Common myeloid progenitor, CD34-positive (primary cell): ENCODE measurements at places on chromosomes 7 and 10.

DNA sequence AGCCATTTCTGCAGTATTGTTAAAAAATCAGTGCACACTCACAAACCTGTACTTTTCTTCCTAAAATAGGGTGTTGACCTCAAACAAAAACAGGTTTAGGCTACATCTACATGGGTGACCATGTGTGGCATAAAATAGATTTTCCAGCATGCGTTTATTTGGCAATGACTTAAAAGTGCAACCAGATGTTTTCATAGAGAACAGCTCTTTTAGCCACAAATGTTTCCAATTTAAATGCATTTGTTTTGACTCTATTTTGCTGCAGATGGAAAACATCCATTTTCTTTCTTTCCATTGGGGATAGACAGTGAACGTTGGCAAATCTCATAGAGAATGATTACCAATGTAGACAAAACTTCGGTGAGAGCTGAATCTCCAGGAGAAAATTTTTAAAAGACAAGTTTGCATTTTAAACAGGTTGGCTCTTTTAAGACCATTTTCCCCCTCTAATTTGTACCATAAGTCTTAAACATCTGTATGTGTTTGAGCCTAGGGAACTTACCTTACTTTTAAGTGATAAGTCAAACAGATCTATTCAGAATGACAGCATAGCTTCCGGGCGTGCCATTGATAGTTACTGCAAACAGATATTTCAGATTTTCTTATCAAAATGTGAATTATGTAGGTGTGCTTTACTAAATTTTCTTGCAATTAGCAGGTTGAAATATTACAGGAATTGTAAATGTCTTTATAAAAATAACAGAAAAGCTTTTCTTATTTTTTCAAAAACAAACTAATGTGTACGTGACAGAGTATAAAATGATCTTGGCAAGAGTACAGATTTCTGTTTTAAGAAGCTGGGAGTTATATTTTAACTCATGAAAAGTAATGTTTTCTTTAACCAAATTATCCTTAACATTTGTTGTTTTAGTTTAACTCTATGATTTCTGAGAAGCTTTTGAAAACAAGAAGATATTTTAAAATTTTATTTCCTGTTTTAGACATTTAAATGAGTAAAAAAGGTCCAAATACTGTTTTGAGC, 144.9 kb downstream of the HGF start:
- no peak for DNase-seq

- no peak for DNase-seq
These were observed 34.7 kb upstream of the C10orf71 start for GRCh38 chr10:49264177-49264677.

DNA sequence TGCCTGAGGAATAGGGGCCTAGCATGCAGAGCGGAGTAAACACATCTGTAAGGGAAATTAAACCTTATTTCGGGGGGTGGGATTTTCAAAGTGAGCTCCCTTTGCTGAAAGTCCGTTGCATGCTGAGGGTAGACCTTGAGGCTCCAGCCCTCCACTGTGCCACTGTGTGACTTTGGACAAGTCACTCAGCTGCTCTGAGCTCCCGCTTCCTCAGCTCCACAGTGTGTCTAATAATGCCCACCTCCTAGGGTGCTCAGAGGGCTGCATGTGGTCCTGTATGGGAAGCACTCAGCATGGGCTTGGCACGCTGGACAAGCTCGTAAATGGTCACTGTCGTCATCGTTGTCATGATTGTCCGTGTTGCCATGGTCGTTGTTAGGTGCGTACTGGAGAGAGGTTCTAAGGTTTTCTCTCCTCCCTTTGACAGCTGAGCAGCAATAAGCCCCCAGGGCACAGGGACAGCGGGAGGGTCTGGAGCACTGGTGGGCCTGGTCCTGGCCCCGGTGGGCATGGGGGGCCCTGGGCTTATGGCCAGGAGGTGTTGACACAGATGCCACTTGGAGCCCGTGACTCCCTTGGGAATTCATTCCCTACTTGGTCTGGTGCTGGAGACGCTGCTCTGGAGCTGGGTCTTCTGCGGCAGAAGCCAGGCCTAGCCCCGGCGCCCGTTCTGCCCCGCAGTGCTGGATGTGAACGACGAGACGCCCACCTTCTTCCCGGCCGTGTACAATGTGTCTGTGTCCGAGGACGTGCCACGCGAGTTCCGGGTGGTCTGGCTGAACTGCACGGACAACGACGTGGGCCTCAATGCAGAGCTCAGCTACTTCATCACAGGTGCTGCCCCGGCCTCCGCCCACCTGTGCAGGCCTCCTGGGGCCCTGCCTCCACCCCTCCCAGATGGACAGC, 13.1 kb downstream of the C10orf105 start:
- no peak for DNase-seq

DNA sequence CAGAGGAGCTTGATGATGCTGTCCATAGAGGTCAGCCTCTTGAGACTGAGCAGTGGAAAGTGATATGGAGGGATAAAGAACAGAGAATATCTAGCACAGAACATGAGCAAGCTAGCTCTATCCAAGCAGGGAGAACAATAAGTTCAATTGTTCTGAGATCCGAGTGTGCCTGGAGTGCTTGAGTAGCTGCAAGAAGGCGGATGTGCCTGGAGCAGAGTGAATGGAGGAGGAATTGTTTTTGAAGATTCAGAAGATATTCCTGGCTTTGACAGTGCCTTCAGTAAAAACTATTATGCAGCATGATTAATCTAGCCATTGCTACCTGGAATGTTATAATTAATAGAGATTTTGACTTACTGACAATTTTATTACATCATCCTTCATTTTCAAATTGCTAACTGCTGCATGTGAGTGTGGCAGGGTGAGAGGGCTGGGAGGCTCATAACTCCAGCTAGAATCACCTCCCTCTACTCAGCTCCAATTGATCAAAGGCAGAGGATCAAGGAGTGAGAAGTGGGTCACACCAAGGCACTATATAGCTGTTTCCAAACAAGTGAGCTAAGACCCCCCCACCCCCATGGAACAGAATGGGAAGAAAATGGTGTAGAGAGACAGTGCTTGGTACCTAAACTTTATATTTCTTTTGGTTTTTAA, 302.8 kb downstream of the ADRA2A start:
- no peak for DNase-seq

DNA sequence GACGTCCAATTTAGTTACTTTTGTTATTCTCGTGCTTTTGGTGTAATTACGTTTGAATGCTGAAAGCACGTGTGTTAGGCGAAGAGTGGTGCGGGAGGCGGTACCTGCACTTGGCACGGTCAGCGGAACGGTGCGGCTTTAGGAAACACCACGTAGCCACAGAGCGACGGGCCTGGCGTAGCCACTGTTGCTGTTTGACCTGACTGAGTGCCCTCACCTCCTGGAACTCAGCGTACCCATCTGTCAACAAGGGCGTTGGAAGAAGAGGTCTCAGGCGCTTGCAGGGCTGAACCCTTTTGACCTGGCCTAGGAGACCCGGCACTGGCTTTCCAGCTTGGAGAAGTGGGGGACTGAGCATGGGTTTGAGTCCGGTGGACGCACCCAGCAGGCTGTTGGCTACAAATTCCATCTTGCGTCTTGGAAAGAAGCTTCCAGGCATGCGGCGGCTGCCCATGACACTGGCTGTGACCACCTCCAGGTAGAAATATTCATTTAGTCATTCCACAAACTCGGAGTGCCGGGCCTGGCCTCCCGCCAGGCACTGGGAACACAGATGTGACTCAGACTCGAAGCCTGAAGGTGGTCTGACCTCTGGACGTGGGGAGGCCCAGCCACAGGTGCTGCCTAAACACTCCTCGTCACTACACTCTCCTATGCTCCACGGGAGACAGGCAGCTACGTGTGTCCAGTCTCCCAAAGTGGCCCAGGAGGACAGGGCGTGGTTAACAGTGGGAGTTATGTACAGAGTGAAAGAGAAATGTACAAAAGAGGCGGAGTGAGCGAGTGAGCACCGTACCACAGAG, 22.2 kb downstream of the FAM20C start:
- DNase-seq = no peak

DNA sequence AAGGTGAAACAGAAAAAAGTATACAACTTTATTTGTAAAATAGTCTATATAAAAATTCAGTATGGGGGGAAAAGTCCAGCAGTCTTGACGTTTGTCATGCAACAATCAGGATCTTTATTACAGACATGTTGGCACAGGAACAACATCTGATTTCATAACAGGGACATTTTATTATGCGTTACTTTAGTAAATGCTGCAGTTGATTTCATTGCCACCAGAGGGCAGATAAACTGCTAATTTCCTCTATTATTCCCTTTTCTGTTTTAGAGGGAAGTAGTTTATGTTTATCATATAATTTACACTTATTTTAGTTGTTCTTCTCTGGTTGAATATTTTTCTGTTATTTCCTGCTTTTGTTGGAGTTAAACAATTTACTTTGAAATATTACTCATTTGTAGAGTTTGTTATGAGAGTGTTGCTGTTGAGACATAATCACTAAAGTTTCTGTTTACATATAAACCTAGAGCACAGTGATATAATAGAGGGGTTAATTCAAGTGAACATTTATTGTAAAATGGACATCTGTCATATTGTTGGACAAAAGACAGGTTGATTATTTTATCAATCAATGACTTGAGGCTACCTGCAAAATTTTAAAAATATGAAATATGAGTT, 3.3 kb downstream of the PLXDC2 start:
- DNase-seq = peak; percentile 78

GRCh38 chr10:82308641-82309040, 433.6 kb downstream of the NRG3 start:
- no peak for DNase-seq

GRCh38 chr10:85682621-85683020, 684.0 kb downstream of the GRID1 start:
- DNase-seq = no peak

- no peak for DNase-seq
These were observed 142.8 kb upstream of the PHYHIPL start for GRCh38 chr10:59033622-59034021.

GRCh38 chr7:118152149-118152548, 31.8 kb upstream of the LSM8 start:
- DNase-seq = no peak
